ENCODE measurements at places on chromosomes 5 and 9.

DNA sequence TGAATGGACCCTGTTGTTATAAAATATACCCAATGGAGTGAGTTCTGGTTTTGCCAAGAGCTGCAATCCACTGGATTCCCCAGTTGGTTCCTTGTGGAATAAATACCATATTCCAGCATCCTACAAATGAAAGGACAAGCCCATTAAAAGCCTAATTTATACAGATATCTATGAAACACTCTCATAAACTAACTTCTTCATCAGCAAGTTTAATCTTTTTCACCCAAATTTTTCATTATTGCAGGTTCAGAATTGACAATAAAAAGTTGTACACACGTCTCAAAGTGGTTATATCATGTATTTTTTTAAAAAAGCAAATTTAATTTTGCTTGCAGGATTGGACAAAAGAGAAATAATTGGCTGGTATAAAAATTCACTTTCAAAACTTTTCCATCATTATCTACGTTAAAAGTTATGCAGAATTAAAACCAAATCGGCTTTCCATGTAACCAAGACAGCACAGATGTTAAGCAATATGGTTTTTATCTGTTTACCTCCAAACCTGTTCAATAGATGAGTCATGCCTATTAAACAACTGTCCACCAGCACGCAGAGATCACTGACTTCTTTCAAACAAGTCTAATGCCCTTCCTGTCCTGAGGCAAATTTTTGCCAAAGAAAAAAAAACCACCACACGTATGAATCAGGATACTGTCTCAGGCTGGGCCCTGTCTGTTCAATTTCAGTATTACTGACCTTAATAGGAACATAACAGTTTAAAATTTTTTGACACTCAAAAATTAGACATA, 42.5 kb downstream of the CEMIP2 start:
- DNase-seq: no peak

DNA sequence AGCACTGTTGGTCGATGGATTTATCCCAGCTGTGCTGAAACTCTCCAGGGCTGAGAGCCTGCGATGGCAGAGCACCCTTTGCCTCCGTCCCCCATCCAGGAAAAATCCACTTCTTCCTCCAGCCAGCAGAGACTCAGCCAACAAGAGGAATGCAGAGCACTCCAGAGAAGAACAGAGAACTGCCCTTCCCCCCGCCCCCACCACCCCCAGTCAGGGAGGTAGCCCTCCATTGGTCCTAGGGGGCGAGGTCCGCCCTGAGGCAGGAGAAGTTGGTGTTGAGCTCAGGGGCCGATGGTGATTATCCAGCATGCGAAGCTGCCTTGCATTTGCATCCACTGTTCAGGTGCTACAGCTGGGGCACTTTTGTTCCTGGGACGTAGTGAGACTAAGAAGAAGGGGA, 9.0 kb downstream of the TLX3 start:
- DNase-seq: no peak

DNA sequence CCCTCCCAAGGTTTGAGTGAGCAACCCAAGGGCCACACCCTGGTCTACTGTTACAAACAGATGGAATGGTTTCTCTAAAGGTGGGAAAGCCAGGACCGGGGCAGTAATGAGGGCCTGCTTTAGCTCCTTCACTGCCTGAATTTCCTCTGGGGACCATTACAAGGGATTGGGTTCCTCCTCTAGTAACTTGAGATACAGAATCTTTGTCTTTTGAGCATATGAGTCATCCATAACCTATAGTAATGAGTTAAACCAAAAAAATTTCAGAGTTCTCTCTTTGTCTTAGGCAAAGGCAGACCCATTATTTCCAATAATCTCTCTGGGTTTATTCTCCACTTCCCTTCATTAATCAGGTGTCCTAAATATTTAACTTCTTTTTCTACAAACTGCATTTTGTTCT, 618.8 kb downstream of the HINT1 start:
- no peak for DNase-seq

- DNase-seq: no peak
These were observed at the start of gene PCDHB7 for GRCh38 chr5:141172381-141173204. PCDHB7 (plus strand) TSS chr5:141172644; CDS start chr5:141172836, 192 bp downstream.

- no peak for DNase-seq
These were observed 628.8 kb upstream of the DMAC1 start for GRCh38 chr9:8428389-8428788.

DNA sequence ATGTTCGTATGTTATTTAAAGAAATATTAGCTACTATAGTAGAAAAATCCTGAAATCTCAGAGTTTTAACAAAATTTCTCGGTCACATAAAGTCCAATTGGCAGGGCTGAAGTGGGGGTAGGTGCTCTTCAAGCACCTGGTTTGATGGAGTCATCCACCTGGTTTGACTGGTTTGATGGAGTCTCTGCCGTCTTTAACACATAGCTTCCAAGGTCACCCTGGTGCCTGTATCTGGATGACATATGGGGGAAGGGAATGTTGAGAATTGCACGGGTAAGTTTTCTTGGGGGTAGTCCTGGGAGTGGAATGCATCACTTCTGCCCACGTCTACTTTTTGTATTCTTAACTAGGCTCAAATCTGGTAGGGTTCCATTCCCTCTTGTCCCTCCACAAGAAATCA, 351.2 kb downstream of the SH3GL2 start:
- no peak for DNase-seq

- no peak for DNase-seq
These were observed 1095.7 kb upstream of the DMAC1 start for GRCh38 chr9:8895106-8895860.
